GM10248 (cell line): ENCODE measurements at places on chromosomes 3 and 15.

DNA sequence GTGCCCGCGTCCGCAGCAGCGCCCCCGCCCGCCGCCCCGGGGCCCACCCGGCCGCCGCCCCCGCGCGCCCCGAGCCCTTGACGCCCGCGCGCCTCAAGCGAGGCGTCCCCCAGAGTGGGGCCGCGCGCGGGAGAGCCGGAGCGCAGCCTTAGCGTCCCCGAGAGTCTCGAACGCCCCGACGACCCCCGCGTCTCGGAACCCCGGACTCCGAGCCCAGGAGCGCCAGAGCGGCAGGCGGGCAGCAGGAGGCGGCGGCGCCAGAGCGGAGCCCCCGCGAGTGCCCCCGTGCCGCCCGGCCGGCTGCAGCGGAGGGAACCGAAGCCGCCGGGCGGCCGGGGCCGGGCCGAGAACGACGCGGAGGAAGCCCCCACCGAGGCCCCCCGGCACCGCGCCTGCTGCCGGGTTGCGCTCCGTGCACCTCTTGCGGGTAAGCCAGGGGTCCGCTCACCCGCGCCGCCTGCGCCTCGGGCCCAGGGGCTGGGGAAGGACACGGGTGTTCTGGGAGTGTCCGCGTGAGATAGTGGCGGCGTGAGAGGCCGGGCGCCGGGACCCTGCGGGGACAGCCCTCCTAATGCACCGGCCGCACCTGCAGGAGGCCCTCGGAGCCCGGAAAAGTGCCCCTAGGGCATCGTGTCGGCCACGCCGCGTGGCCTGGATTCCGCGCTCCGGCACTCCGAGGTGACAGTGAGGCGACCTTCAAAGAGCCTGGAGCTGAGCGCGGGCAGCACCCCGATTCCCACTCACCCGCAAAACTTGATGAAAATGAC, 52.0 kb upstream of the ULK4 start:
- peak; percentile 35 for DNase-seq

DNA sequence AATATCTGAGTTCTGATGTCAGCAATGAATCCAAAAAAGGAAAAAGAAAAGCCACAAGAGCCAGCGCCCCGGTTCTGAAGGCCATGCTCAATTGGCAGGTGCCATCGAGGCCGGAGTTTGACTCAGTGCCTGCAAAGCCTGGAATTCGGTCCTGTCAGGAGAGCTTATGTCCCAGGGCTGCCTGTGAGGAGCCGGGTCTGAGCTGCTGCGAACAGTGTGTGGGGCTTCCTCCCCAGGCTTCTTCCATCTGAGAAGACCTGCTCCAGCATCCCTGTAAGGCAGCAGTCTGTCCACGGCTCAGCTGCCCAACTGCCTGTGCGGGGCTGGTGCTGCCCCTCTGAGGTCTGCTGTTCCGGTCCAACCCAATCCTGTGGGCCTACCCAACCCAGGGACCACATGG, 46.1 kb downstream of the ROPN1B start:
- no peak for DNase-seq

DNA sequence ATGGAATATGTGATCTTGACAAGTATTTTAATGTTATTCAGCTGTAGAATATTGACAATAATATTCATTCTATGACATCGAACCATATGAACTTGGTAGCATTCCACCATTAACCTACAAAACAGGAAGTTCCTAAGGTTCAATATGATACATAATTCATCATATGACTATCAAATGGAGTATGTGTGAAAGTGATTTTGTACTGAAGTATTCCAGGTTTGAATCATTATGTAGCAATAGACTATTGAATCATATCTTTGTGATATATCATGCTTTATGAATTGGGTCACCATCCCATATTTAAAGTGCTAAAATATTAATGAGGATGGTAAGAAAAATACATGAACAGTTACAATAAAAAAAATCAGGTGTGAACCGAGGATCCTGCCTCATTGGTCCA, 95.1 kb downstream of the TP63 start:
- DNase-seq: no peak

DNA sequence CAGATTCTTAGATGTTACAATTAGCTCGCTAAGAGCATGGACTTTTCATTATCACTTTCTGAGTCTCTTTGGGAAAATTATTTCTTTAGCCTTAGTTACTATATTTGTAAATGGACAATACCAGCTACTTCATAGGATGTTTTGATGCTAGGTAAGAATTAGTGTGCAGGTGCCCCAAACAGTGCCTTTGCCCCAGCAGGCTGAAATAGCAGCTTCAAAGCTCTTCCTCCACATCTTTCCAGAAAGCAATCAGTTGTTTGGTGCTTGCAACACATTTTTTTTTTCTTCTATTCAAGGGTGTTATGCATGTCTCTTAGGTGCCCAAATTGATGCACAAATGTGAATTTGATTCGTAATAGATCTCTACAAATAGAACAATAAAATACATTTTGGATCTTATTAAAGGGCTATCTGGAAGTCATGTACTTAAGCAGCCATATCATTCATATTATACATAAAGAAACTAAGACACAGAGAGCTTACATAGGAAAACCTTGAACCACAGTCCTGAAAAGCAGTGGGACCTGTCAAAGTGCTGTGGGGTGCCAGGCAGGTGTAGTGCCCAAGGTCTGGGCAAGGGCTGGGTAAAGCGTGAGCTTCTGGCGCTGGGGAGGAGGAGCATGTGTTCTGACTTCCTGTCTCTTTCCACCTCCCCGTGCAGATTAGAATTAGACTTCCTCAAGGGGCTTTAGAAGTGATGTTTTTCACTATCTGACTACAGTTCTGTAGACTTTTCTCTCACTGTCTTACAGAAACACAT, 62.9 kb downstream of the FNDC3B start:
- no peak for DNase-seq

DNA sequence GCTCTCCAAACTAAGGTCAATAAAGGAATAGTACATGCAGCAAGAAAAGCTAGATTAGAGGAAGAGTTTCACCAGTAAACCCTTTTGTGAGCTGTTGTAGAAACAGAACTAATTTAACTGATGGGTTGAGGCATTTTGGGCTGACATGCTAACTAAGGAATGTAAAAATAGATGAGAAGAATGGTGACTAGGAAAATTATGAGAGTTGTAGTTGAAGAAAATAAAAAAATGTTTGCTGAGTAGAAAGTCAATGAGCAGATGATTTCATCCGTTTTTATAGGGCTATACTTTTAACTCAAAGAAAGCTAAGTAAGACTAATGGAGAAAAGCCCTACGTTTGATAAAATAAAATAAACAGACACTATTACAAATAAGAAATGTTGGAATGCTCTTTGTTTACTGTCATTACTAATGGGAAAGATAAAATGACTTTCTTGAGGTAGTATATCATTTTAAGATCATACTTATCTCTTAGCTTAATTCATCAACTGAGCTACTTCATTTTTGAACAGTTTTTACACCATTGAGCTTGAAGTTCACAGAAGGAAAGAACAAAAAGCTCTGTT, 209.4 kb upstream of the DPH6 start:
- no peak for DNase-seq

DNA sequence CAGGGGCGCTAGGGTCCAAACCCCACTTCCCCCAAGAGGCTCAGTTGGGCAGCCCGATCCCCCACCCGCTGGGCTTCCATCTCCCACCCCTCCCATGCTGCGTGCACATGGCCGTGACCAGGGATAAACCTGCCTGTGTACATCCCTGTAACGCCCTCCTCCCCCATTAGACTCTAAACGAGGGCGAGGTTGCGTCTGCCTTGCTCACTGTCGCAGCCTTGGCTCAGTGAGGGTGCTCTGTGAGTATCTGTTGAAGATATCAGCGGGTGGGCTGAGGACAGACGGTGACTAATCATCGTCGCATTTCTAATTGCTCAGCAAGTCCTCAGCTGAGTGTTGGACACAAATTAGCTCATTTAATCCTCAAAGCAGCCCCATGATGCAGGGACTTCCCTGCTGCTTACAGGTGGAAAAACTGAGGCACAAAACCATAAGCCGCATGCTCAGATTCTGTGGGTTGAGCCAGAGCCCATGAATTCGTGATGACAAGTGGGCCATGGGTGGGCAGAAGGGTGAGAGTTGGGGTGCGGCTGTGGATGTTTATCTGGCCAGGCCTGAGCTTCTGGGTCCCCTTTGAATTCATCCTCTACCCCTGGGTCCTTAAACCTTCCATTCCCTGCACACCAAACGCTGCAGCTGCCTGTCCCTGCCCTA, 26.0 kb downstream of the FBLN2 start:
- no peak for DNase-seq

DNA sequence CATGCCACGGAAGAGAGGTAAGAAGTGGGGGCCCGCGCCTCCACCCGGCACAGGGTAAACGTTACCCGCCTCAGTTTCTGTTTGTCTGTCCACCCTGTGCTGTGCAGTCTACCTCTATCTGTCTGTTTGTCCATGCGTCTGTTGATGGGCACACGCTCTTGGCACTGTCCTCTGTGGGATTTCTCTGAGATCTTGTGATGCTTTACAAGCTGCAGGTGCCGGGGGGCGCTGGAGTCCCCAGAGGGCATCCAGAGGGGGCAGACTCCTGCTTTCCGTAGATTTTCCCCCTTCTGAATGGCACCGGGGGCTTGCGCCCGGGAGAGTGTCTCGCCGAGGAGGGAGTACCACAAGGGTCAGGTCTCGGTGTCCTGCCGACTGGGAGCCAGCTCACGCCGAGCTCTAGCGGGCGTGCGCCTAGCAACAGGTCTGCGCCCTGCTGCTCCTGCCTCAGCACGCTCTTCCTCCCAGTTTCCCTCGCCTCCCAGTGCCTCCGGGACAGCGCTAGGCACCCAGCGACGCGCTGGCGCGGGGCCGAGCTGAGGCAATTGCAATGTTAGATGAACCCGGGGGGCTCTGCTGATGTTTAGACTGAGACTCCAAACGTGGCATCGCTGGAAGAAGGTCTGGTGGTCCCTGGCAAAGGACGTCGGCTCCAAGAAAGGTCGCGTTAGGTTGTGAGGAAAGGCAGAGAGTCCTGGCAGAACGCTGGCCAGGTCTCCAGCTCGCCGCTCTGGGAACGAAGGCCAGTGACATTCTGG, 667 bp downstream of the CEMIP start:
- no peak for DNase-seq

GRCh38 chr15:83927704-83928391, 273.9 kb downstream of the ADAMTSL3 start:
- DNase-seq: no peak

DNA sequence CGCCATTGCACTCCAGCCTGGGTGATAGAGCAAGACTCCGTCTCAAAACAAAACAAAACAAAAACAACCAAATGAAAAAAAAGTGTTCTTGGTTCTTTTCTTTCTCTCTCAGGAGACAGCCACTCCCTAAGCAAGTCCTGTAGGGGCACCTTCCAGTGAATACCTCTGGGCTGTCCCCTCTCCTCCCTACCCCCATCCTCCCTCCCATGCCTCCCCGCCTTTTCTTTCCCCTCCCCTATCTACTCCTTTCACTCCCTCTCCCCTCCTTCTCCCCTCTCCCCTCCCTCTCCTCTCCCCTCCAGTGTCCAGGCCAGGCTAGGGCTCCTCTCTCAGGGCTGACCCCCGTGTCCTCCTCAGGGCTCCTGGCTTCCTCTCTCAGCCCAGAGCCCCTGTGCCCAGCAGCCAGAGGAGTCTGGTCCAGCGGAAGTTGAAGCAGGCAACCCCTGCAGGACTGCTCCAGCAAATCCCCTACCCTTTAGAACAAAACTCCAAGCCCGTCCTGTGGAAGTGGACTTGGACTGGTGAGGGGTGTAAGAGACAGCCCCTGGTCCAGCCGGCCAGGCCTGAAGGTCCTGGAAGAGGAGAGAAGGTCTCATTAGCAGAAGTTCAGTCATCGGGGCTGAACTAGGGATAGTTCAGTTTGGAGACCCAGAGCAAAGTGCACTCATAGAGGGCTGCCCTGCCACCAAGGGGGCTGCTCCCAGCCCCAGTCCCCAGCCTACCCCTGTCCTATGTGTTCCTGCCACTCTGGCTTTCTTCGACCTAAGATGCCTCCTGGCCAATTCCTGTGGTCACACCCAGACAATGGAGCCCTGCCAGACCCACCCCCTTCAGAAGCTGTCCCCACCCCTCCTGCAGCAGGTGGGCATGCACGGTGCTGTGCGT, 79.8 kb upstream of the IQSEC1 start:
- no peak for DNase-seq

DNA sequence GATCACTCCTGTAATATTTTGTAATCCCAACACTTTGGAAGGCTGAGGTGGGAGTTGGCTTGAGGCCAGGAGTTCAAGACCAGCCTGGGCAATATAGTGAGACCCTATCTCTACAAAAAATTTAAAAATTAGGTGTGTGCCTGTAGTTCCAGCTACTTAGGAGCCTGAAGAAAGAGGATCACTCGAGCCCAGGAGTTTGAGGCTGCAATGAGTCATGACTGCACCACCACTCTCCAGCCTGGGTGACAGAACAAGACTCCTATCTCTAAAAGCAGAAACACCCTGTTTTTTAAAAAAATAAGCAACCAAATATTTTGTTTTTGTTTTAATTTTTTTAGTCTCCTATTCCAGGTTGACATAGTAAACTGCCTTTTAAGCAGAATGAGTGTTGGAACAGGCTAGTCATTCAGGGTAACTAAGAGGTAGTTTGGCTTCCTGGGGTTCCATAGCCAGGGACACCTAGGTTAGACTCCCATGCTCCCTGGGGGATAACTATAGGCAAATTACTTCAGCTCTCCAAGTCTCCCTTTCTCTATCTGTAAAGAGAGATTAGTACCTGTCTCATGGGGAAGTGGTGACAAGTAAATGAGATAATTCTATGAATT, 114.6 kb upstream of the C15orf61 start:
- DNase-seq: no peak

DNA sequence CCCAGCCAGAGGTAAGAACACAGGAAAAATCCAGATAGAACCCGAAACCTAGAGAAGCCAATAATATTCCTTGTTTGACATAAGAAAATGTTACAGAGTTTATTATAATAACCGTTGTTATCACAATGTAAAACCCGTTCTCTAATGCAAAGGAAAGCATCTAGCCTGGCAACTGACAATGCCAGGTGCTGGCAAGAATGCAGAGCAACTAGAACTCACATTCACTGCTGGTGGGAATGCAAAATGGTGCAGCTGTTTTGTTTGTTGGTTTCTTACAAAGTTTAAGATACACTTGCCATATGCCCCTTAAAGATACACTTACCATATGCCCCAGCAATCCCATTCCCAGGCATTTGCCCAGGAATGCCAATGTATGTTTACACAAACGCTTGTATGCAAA, 23.4 kb downstream of the VPS39 start:
- DNase-seq: no peak

DNA sequence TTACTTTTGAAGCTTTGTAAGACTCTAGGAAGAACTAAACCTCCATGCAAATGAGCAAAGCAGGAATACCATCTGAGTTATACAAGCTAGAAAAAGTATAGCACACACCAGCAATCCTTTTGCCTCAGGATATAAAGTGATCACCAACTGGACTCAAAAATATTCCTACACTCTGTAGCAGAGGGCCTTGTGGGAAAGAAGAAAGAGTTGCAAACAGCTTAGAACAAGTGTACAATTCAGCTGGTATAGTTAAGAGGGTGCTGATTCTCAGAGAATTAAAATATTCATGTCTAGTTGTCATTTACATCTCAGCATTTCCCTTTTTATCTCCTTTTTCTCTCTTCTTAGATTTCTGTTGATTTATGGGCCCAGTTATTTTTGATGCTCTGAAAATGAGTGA, 248.4 kb downstream of the GAP43 start:
- no peak for DNase-seq

GRCh38 chr3:29083676-29084075, 197.2 kb upstream of the RBMS3 start:
- DNase-seq: no peak

GRCh38 chr3:48347500-48347899, 14.0 kb upstream of the SPINK8 start:
- DNase-seq: no peak

GRCh38 chr15:100710744-100711515, 108.5 kb downstream of the ASB7 start:
- no peak for DNase-seq

- DNase-seq: no peak
Measured at GRCh38 chr15:59762558-59762957, 73.4 kb upstream of the BNIP2 start.
